ENCODE measurements at places on chromosomes 7 and 10. TPM values are rescaled to one million over a fixed set of nuclear protein-coding genes. Genes with fewer than 3 reads are reported as not detected.
A peak's percentile ranks its signal among the peaks of the same experiment; 100 is the strongest.

- no peak for DNase-seq
- no peaks in the 10 kb centered on the region for H3K27me3 ChIP-seq
- no peak overlapping the region for H3K4me3 ChIP-seq
- H3K27ac ChIP-seq = no peak overlapping the region
- H3K36me3 ChIP-seq = no peaks in the 10 kb centered on the region
- no peaks in the 10 kb centered on the region for H3K4me1 ChIP-seq
These were observed 73.2 kb upstream of the TRIM24 start for GRCh38 chr7:138386821-138387220.

- H3K4me3 ChIP-seq = no peak overlapping the region
- DNase-seq = no peak
- no peaks in the 10 kb centered on the region for H3K27me3 ChIP-seq
- no peaks in the 10 kb centered on the region for H3K4me1 ChIP-seq
- H3K27ac ChIP-seq = no peak overlapping the region
- no peaks in the 10 kb centered on the region for H3K36me3 ChIP-seq
These were observed 82.8 kb downstream of the CACNA2D1 start for GRCh38 chr7:82360591-82361368.

DNA sequence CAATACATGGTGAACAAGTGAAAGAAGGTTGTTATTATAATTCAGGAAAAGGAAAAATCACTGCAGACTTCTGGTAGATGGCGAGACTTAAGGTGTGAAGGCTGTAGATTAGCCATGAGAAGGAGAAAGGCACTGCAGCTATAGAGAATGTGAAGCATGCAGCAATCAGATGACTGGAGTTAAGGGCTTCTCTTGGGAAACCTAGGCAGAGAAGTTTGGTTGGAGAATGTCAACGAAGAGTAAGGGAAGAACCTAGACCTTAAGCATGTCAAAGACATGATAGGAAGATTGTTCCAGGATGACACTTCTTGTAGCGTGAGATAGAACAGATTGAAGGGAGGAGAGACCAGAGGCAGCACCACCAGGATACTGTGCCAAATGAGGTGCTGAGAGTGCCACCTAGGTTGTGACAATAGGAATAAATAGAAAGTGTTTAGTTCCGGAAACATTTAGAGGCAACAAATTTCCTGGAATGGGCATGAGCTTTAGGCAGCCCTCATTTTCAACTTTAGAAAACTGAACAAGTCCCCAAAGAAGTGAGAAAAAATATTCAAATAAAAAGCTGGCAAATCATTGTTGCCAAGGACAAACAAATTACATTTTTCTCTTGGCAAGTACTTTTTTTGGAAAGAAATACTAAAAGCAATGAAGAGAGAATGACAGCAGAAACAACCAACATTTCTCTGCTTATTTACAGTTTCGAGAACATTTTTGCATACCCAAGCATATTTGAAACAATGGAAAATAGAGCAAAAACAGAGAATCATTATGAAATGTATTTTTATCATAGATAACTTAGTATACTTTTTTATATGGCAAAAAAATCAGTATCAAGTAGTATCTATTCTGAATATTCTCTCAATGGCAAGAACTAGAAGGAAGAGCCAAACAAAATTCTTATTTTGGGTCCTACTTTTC lies 4.9 kb downstream of the LRRC17 start:
- no peaks in the 10 kb centered on the region for H3K4me1 ChIP-seq
- no peak overlapping the region for H3K4me3 ChIP-seq
- H3K27me3 ChIP-seq = no peaks in the 10 kb centered on the region
- H3K36me3 ChIP-seq = no peaks in the 10 kb centered on the region

- no peaks in the 10 kb centered on the region for H3K27me3 ChIP-seq
- DNase-seq = no peak
- H3K4me3 ChIP-seq = no peak overlapping the region
- no peaks in the 10 kb centered on the region for H3K4me1 ChIP-seq
These were observed 151.3 kb downstream of the NEBL start for GRCh38 chr10:20745556-20746375.

The FOXI2 gene
- not detected for total RNA-seq

DNA sequence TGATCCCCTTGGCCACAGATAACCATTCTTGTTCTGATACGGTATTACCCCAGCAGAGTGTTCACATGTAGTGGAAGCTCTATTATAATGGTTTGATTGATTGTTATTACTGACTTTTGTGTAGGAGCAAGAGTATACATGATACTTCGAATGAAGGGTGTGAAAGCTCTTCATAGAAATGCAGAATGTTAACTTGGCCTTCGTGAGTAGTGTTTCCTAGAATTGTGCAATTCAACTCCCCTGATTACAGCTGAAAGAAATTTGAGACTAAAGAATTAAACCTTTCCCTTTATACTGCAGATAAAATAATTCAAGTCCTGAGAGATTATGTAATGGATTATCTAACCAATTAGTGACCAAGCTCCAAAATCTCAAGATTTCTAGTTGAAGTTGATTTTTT lies 38.2 kb downstream of the MKLN1 start:
- H3K27ac ChIP-seq = no peak overlapping the region
- no peaks in the 10 kb centered on the region for H3K27me3 ChIP-seq
- no peak overlapping the region for H3K4me3 ChIP-seq
- H3K36me3 ChIP-seq = no peaks in the 10 kb centered on the region
- H3K4me1 ChIP-seq = peaks cover 37% of the 10 kb centered on the region

GRCh38 chr10:593421-593820 lies 96.0 kb downstream of the DIP2C start:
- no peaks in the 10 kb centered on the region for H3K27me3 ChIP-seq
- peak; percentile 47 for DNase-seq
- H3K4me3 ChIP-seq = no peak overlapping the region
- H3K36me3 ChIP-seq = no peaks in the 10 kb centered on the region
- H3K4me1 ChIP-seq = no peaks in the 10 kb centered on the region

GRCh38 chr10:78663721-78664120 lies 405.0 kb upstream of the ZMIZ1 start:
- H3K27ac ChIP-seq = no peak overlapping the region

DNA sequence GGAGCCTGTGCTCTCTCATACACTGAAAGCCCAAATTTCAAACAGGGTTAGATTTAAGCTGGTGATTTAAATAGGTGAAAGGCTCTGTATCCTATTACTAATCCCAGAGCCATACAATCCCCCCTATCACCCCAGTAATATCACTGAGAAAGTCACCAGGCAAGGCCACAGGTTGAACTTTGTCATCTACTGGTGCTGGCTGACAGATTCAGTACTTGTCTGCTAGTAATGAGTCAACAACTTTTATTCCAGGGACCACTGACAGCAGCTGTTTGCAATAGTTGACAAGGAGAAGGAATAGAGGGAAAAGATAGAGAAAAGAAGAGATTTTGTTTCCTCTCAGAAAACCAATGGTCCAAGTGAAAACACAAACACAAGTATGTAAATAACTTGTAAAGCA lies 10.4 kb downstream of the ASB15 start:
- H3K27me3 ChIP-seq = no peaks in the 10 kb centered on the region
- no peak for DNase-seq
- no peak overlapping the region for H3K4me3 ChIP-seq

The CYP3A5 gene
- total RNA-seq = 15.1 TPM

- H3K27ac ChIP-seq = no peak within 1 kb of the TSS
- DNase-seq = peak; percentile 50
- no peaks in the 10 kb centered on the region for H3K36me3 ChIP-seq
- peaks cover 100% of the 10 kb centered on the region for H3K27me3 ChIP-seq
- H3K4me1 ChIP-seq = peaks cover 28% of the 10 kb centered on the region
- no peak within 1 kb of the TSS for H3K4me3 ChIP-seq
These were observed at the start of gene EVX1 for GRCh38 chr7:27242555-27243339. Gene EVX1, plus strand, starts transcription at chr7:27242802. Its CDS starts 229 bp downstream, at chr7:27243031.

DNA sequence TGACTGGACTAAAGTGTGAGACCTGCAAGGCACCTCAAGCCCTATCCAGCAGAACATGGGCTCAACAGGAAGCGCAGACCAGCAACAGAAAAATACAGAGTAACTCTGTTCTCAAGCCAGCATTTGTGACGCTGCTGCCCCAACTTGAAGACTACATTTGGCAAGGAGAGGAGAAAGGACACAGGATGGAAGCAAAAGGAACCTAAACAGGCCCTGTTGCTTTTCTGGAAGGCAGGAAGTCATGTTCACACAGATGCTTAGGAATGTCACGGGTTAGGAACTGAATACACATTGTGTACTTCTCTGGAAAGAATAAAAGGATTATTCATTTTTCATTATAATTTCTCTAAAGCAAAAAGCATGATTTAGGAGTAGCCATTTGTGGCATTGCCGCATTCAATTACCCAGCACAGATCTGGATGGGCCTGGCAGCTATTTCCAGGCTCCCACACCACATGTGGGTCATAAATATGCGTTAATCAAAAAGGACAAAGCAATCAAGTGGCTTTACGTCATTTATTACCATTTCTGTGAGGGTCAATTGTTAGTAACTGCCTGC lies 19.8 kb upstream of the TOMM7 start:
- DNase-seq = no peak
- H3K4me3 ChIP-seq = no peak overlapping the region
- H3K4me1 ChIP-seq = no peaks in the 10 kb centered on the region
- no peaks in the 10 kb centered on the region for H3K27me3 ChIP-seq

DNA sequence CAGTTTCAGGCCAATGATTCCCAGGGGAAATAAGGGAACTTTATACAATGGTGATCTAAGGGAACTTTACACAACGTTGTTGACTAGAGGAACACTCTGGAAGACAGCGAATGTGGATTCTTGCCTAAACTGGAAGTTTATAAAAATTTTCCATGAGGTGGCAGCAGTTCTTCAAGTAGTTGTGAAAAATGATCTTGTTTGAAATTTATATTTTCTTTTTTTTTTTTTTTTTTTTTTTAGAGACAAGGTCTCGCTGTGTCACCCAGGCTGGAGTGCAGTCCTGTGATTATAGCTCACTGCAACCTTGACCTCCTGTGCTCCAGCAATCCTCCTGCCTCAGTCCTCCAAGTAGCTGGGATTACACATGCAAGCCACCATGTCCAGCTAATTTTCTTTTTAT lies 32.1 kb upstream of the GTF2I start:
- H3K27ac ChIP-seq = no peak overlapping the region
- DNase-seq = no peak
- H3K4me3 ChIP-seq = no peak overlapping the region
- no peaks in the 10 kb centered on the region for H3K27me3 ChIP-seq
- H3K36me3 ChIP-seq = no peaks in the 10 kb centered on the region

The SPDYE9 gene
- total RNA-seq = not detected

The NOS3 gene
- 42.9 TPM for total RNA-seq

- H3K27ac ChIP-seq = no peak overlapping the region
- H3K36me3 ChIP-seq = no peaks in the 10 kb centered on the region
- no peaks in the 10 kb centered on the region for H3K27me3 ChIP-seq
- H3K4me1 ChIP-seq = no peaks in the 10 kb centered on the region
- DNase-seq = no peak
- H3K4me3 ChIP-seq = no peak overlapping the region
These were observed 30.8 kb downstream of the C10orf143 start for GRCh38 chr10:130079614-130080460.

The HTR5A gene
- total RNA-seq = not detected

- no peaks in the 10 kb centered on the region for H3K27me3 ChIP-seq
- H3K4me3 ChIP-seq = no peak overlapping the region
- H3K36me3 ChIP-seq = no peaks in the 10 kb centered on the region
- no peak for DNase-seq
These were observed 16.0 kb downstream of the HDAC9 start for GRCh38 chr7:18511351-18512140.

The SDK1 gene
- 10.4 TPM for total RNA-seq

DNA sequence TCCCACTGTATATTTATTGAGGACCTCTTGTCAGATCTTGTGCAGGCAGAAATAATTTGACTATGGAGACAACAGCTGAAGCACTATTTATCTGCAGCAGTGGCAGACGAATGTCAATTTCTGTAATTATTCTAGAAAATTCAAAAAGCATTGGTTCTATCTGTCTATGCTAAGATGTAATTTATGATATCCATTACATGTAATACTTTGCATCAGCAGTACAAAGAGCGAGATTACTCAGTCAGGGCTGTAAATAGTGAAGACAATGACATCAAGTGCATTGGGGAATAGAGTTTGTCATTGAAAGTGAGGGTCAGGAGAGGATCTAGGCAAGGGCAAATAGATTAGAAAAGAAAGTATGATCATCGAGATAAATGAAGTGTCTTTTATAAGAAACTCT lies 508.2 kb downstream of the ZWINT start:
- no peaks in the 10 kb centered on the region for H3K4me1 ChIP-seq
- H3K4me3 ChIP-seq = no peak overlapping the region
- H3K27ac ChIP-seq = no peak overlapping the region
- no peaks in the 10 kb centered on the region for H3K27me3 ChIP-seq

The OPN1SW gene
- not detected for total RNA-seq

The MYPN gene
- total RNA-seq = not detected

The PAX4 gene
- total RNA-seq = not detected

- H3K36me3 ChIP-seq = no peaks in the 10 kb centered on the region
- no peak overlapping the region for H3K4me3 ChIP-seq
- no peak overlapping the region for H3K27ac ChIP-seq
- H3K27me3 ChIP-seq = no peaks in the 10 kb centered on the region
These were observed 6.8 kb upstream of the EIF3A start for GRCh38 chr10:119087271-119087882.

GRCh38 chr10:79244841-79245504 lies 102.3 kb upstream of the PPIF start:
- H3K36me3 ChIP-seq = no peaks in the 10 kb centered on the region
- no peaks in the 10 kb centered on the region for H3K27me3 ChIP-seq
- H3K4me1 ChIP-seq = peaks cover 85% of the 10 kb centered on the region
- peak overlapping the region; percentile 82 for H3K27ac ChIP-seq

GRCh38 chr7:116955340-116955739 lies 2.0 kb downstream of the ST7 start:
- peaks cover 29% of the 10 kb centered on the region for H3K4me1 ChIP-seq
- no peaks in the 10 kb centered on the region for H3K27me3 ChIP-seq

GRCh38 chr7:76233538-76234281 lies 32.0 kb downstream of the SRRM3 start:
- peaks cover 7% of the 10 kb centered on the region for H3K4me1 ChIP-seq
- no peak overlapping the region for H3K4me3 ChIP-seq
- H3K27ac ChIP-seq = no peak overlapping the region

The GARIN1A gene
- total RNA-seq = 2.1 TPM

GRCh38 chr7:22417841-22418240 lies 60.9 kb upstream of the RAPGEF5 start:
- no peaks in the 10 kb centered on the region for H3K27me3 ChIP-seq
- H3K36me3 ChIP-seq = no peaks in the 10 kb centered on the region
- H3K4me1 ChIP-seq = no peaks in the 10 kb centered on the region

DNA sequence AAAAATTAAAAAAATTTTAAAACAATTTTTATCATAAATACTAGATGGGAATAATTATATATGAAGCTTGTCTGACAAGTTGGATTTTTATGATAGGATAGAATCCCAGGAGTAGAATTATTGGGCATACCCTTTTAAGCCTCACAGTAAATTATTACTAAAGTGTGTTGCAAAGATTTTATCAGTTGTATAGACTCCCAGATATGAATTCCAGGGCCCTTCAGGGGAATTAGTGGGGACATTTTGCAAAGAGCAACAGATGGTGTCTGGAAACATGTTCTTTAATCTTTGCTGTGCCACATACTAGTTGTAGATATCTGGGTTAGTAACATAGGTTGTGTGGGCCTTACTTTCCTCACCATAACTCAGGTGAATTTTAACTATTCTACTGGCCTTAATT lies 28.7 kb downstream of the ZEB1 start:
- no peak overlapping the region for H3K27ac ChIP-seq
- peaks cover 4% of the 10 kb centered on the region for H3K4me1 ChIP-seq
- DNase-seq = no peak

Data from upper lobe of right lung (tissue), 1 donor.